GM12864 (cell line): ENCODE measurements at places on chromosomes 3 and 15.

- DNase-seq, result no peak
Observed at GRCh38 chr3:26245236-26245635, 377.3 kb upstream of the LRRC3B start.

DNA sequence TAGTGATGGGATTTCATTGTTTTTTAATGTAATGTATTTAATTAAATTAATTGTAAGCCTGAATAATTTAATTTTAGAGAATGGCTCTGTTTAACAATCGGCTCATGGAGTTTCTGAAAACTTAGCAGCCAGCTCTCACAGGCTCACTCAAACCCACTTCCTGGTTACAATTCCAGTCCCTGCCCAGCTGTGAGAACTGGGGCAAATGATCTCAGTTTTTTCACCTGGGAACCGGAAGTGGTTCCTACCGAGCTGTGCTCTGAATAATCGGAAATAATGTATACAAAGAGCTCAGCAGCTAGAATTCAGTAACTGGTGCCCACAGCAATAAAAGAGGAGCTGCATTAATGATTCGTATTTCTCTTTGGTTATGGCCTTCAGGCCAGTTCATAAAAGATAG is 244.3 kb upstream of the MCTP2 start:
- no peak for DNase-seq

- no peak for DNase-seq
Observed at GRCh38 chr3:95615592-95616310, 1198.6 kb upstream of the EPHA6 start.

GRCh38 chr3:100984308-100984707 is 8.9 kb downstream of the ABI3BP start:
- no peak for DNase-seq

GRCh38 chr3:71423151-71423906 is 160.2 kb downstream of the FOXP1 start:
- DNase-seq, result no peak

- no peak for DNase-seq
Observed at GRCh38 chr15:67109141-67110034, 44.0 kb downstream of the SMAD3 start.

GRCh38 chr3:139353920-139354556 is 10.2 kb downstream of the MRPS22 start:
- DNase-seq, result no peak

DNA sequence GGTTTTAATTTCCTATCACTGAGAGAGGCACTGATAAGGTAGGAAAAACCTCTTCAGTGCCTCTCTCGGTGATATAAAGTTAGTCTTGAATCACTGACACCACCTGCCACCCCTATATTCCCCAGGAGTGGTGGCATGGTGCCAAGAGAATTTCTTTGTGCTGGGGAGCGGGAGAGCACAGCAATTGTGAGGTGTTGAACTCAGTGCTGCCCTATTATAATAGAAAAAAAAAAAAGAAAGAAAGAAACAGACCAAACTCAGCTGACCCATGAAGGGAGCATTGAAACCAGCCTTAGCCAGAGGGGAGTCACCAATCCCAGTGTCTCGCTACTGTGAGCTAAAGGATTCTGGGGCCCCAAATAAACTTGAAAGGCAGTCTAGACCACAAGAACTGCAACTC is 201.4 kb upstream of the STT3B start:
- no peak for DNase-seq

DNA sequence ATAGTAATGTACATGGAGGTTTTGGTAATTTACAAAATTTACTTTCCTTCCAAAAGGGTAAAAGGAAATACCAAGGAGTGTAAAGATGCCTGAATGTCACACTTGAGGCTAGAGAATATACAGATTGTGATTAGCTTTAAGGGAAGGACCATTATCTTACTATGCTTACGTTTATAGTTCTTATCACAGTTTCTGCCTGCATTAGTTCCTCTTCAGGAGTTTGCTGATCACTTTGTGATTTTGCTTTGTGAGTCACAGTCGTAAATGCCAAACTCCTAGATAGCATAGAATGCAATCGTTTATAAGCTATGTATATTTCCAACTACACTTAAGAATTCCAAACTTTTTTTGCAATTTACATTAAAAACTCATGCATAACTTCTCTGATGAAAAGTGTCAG is 1034.6 kb downstream of the DIPK2A start:
- DNase-seq, result no peak

- DNase-seq, result no peak
Observed at GRCh38 chr3:158233791-158234190, 123.9 kb downstream of the RSRC1 start.

- DNase-seq, result no peak
Observed at GRCh38 chr15:74405823-74406222, 27.9 kb downstream of the SEMA7A start.

- peak; percentile 75 for DNase-seq
Observed at GRCh38 chr3:20125897-20126296, 60.1 kb downstream of the SGO1 start.

- DNase-seq, result peak; percentile 49
Observed at GRCh38 chr3:196837819-196838420, 29.8 kb upstream of the SENP5 start.

DNA sequence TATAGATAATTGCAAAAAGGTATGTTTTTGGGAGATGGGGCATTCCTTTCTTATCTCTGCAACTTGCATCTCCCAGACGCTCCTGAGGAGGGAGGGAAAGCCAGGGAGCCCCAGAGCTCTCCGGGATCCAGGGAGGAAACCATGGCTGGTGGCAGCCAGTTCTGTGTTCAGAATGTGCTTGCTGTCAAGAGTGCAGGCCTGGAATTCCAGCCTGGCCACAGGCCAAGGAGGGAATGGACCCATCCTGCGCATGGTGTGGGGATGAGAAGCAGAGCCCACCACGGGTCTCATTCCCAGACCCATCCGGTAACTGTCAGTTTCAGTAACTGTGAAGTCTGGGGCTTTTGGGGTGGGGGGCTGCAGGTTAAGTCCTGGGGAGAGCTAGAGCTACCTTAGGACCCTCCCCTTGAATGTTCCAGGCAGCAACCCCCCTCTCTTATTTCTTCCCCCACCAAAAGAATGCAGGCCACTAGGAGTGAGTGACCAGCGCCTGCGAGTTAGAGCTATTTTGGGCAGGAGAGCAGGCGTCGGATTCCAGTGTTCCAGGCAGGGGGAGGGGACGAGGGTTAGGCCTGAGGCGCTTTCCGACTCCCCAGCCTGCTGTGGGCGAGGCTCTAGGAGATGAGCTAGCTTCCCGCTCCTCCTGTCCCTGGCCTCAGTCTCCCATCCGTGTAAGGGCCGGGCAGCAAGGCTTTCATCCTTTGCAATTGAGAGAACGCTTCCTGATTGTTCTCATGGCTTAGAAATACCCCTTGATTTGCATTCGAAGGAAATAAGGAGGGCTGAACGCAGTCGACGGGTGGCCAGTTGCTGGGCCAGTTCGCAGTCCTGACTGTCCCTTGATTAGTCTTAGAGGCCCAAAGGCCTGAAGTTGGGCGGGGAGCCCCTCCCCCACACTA is 781 bp upstream of the DAG1 start:
- DNase-seq, result no peak

- DNase-seq, result no peak
Observed at GRCh38 chr3:189766416-189766815, 135.2 kb downstream of the TP63 start.

GRCh38 chr3:154022606-154023005 is 98.6 kb upstream of the ARHGEF26 start:
- DNase-seq, result no peak

DNA sequence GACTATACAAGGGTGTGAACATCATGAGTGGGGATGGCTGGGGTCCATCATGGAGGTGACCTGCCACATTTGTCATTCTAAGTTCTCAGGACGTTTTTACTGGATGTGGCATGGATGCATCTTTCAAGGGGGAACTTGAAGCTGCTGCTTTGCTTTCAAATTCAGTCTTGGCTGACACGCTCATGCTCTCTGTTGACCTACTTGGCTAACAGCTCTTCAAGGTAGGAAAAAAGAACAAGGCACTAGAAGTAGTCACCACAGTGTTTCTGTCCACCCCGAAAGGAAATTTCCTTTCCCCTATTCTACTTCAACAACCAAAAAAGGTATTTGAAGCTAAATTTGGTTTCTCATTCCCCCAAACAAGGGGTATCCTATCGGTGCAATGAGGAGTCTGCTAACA is 15.0 kb downstream of the STIMATE start:
- DNase-seq, result no peak

GRCh38 chr15:85129881-85130280 is 148.2 kb downstream of the PDE8A start:
- DNase-seq, result no peak

DNA sequence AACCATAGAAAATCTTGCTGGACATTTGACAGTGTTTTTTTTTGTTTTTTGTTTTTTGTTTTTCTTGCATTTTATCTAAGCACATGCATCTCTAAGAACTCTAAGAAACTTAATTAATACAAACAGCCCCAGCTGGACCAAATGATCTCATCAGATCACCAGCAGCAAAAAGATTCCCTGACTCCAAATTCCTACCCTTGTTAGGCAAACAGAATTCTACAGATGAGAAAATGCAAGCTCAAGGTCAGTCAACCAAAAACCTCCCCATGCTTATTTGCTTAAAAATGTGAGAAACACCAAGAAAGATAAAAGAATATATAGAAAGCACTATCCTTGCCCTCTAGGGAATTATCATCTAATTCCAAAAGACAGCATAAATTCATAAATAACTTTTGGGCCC is 65.4 kb downstream of the FOXP1 start:
- DNase-seq, result no peak

GRCh38 chr3:100436951-100437350 is 35.6 kb downstream of the LNP1 start:
- no peak for DNase-seq

GRCh38 chr15:35466476-35466875 is 79.5 kb downstream of the DPH6 start:
- DNase-seq, result no peak

GRCh38 chr3:17808994-17809393 is 66.6 kb upstream of the TBC1D5 start:
- no peak for DNase-seq

GRCh38 chr3:171775943-171776342 is 34.3 kb downstream of the PLD1 start:
- DNase-seq, result no peak

DNA sequence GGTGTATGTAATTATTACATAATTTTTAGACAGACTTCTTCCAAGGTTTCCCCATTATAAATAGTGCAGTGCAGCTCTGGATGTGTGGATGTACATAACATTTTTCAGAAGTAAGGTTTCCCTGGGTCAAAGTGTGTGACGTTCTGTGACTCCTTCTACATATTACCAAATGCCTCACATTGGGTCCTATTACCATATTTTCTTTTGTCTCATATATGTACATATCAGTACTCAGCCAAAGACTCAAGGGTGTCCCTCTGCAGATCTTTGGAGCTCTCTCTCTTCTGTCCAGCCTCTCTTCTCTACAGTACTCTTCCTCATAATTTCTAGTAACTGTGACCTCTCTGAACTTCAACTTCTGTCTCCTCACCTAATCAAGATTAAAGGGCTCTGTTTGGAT is 31.3 kb upstream of the PEX5L start:
- DNase-seq, result no peak

- DNase-seq, result no peak
Observed at GRCh38 chr3:131907796-131908195, 127.0 kb downstream of the CPNE4 start.

- DNase-seq, result no peak
Observed at GRCh38 chr3:10917176-10917575, 75.4 kb upstream of the SLC6A1 start.

GRCh38 chr3:152356870-152357276 is 88.1 kb downstream of the MBNL1 start:
- peak; percentile 43 for DNase-seq

GRCh38 chr3:49386056-49386756 is 25.6 kb downstream of the RHOA start:
- no peak for DNase-seq

GRCh38 chr15:45635763-45636292 is 999 bp downstream of the SQOR start:
- DNase-seq, result no peak

- no peak for DNase-seq
Observed at GRCh38 chr15:90780916-90781315, 63.8 kb downstream of the BLM start.

DNA sequence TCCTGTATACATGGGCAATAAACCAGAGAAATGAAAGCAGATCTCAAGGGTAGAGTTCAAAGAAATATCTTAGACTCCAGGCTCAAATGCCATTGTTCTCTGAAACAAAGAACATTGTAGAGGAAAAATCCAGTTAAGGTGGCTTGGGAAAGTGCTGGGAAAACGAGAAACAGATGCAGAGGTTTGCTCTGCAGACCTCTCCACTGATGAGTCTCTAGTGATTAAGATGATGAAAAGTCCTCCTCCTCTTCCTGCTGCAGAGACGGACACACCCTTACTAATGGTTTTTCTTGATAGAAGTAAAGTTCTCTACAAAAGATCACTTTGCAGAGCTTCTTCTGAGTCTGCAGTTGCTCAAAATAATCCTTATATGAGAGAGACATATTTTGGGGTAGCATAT is 264.7 kb downstream of the GABRG3 start:
- DNase-seq, result no peak

GRCh38 chr15:58932710-58933280 is 684 bp downstream of the SLTM start:
- no peak for DNase-seq

DNA sequence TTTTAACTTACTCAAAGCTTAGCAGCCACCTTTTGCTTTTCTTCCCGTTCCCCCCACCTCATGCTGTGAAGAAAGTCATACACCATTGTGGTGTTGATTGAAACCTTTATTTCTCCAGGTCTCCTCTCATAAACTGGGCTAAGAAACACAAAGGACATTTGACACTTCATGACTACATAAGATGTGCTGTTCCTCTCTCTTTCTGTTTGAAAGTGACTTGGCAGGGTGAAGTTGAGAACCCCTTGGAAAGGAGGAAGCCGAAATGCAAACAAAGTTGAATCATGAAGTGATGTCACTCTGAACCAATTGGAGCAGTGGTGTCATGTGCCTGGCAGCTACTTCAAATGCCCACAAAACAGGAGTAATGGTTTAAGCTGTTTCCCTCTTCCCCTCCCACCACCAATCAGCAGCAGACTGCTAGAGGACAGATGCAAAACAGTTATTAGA is 174.7 kb downstream of the IGF1R start:
- DNase-seq, result no peak

DNA sequence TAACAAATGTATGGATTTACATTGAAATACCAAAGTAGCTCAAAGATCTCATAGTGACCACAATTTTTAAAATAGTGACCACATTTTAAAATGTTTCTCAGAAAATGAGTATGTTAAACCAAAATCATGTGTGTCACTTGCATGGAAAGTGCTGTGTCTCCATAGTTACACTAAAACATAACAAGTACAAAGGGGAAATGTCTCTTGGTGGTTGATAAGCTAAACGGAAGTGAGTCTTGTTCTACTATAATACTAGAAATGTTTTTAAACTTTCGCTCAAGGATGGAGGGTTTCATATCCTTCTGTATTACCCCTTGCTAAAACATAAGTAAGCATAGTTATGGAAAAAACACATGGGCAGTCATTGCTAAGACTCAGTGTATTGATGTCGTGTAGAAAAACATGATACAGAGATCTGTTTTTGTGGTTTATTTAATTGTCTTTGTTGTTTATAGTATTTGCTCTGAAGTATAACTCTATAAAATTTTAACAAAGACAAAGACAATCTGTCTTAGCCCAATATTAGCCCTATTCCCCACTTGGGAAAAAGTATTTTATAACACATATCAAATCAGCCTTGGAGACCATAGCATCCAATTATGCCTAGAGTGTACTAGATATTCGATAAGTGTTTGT is 27.0 kb upstream of the DENND4A start:
- peak; percentile 81 for DNase-seq

GRCh38 chr15:58535894-58536293 is 104.1 kb downstream of the LIPC start:
- DNase-seq, result no peak
